CD4-positive, alpha-beta T cell treated with Interleukin-6 at 100 ng/mL for 8 hours (primary cell): ENCODE measurements at places on chromosomes 1 and 21.

DNA sequence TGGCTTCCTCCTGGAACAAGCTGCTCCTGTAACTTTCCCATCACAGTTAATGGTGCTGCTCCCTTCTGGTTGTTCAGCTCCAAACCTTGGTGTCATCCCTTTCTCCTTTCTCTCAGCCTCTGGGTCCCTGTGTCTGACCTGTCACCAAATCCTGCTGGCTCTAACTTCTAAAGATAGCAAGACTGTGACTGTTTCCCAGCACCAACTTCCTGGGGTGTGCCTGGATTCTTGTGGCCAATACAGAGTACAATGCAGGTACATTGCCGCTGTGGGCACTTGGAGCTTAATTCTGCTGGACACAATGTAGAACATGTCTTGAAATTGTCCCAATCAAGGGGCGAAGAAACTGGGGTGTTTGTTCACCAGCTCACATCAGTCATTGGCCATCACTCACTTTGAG is 156.7 kb upstream of the CSF3R start:
- no peak for DNase-seq

- no peak for DNase-seq
These were observed 32.5 kb downstream of the SLX9 start for GRCh38 chr21:44972301-44972814.

GRCh38 chr1:176540428-176540827 is 77.5 kb downstream of the PAPPA2 start:
- DNase-seq, result no peak

- no peak for DNase-seq
These were observed 797 bp upstream of the USP1 start for GRCh38 chr1:62436039-62436465.

DNA sequence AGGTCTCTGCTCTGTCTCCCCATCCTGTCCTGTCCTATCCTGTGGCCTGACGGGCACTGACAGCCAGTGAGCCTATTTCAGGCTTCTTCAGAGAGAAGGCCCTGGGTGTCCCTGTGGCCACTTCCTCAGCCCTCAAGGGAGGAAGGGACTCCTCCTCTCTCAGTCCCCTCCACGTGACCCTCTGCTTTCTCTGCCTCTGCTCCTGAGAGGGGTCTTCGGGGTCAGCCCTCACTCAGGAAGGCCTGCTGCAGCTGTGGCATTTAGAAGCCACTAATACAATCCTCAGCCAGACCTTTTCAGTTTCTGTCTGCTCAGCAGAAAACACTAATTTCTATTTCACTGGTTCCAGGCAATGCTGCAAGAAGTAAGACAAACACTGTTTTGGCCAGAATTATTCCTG is 43.6 kb upstream of the ETV3 start:
- no peak for DNase-seq

DNA sequence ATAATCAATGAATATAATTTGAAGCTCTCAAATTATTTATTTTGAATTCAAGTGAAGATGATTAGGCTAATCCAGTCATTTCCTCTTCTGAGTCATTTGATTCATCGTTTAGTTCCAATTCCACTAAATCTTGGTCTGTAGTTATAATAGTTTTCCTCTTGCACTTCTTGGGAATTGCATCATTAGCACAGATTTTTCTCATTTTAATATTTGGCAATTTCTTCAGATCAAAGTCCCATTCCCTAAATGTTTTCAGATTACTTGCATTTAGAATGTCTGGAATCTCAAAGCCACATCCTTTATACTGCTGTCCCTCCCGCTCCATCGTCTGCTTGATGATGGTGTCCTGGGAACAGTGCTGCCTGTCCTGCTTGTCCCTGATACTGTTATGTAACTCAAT is 43.5 kb downstream of the MAST2 start:
- no peak for DNase-seq

DNA sequence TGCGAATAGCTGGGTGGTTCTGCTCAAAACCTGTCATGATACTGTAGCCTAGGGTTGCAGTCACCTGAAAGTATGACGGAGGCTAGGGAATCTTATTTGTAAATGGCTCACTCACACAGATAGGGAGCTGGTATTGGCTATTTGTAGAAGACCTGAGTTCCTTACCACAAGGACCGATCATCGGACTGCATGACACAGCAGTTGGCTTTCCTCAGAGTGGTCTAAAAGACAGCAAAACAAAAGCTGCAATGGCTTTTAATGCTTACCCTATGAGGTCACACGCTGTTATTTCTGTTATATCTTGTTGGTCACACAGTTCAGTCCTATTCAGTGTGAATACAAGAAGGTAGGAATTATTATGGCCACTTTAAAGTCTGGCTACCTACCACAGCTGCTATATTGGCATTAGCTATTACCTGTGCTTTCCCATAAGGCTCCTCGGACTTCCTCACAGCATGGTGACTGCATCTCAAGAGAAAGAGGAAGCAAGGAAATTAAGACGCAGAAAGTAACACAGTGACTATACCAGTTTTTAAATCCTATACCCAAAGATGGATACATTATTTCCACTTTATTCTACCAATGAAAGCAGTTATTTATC is 68.4 kb upstream of the LRRC7 start:
- no peak for DNase-seq
